Natural killer cell (primary cell): ENCODE measurements at places on chromosomes 6 and 20.

DNA sequence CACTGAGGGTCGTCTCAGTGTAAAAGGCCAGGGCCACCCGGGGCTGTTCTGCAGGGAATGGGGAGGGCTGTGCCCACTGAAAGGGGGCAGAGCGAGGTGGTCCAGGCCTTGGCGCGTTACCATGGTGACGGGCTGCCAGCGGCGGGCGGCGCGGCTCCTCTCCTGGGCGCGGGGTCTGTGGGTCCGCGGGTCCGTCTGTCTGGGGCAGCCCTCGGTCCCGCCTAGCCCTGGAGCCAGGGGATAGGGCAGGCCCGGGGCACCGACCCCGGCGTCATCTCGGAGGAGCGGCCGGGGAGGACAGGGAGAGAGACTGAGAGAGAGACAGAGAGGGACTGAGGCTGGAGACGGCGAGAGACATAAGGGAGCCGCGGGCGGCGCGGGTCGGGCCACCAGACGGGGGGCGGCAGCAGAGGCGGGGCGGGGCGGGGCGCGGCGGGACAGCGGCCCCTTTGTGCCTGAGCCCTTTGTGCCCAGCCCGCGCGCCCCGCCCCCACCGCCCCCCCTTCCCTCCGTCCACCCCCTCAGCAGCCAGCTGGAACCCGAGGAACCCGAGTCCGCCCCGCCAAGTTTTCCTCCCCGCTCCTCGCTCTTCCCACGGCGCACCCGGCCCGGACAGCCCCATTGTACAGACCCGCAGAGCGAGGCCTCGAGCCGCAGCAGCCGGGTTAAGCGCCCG, at the start of gene KIAA1755:
Gene KIAA1755, minus strand, starts transcription at position 358 of the 676 bp plus-strand sequence. Its CDS starts 235 bp downstream, at position 123.
- DNase-seq = no peak

DNA sequence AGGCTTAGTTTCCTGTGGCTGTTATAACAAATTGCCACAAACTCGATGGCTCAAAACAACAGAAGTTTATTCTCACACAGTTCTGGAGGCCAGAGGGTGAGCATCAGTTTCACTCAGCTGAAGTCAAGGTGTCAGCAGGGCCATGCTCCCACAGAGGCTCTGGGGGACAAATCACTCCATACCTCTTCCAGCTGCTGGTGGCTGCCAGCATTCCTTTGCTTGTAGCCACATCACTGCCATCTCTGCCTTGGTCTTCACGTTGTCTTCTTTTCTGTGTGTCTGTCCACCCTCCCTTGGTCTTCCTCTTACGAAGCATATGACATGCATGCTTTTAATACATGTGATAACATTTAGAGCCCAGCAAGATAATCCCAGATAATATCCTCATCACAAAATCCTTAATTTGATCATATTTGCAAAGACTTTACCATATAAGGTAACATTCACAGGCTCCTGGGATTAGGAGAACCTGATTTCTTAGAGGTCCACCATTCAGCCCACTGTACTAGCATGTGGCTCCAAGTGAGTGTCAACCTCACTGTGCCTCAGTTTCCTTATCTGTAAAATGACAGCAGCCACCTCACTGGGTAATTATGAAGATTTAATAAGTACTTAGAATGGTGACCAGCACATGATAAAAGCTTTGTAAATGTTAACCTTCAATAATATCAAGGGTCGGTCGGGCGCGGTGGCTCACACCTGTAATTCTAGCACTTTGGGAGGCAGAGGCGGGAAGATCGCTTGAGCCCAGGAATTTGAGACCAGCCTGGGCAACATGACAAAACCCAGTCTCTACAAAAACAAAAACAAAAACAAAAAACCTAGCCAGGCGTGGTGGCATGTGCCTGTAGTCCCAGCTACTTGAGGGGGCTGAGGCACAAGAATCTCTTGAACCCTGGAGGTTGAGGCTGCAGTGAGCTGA, 14.7 kb upstream of the PTGIS start:
- DNase-seq = no peak

DNA sequence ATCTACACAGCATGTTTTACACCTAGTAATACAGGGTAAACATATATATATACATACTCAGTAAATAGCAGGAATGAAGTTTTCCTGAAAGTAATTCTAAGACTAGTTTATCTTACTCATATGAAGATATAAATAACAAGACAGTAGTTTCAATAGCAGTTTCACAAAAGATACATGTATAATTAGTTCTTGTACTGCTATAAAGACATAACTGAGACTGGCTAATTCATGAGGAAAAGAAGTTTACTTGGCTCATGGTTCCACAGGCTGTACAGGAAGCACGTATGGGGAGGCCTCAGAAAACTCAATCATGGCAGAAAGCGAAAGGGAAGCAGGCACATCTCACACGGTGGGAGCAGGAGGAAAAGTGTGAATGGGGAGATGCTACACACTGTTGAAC, 16.9 kb downstream of the RARS2 start:
- DNase-seq = no peak

GRCh38 chr6:5497896-5498578, 236.7 kb downstream of the FARS2 start:
- no peak for DNase-seq

DNA sequence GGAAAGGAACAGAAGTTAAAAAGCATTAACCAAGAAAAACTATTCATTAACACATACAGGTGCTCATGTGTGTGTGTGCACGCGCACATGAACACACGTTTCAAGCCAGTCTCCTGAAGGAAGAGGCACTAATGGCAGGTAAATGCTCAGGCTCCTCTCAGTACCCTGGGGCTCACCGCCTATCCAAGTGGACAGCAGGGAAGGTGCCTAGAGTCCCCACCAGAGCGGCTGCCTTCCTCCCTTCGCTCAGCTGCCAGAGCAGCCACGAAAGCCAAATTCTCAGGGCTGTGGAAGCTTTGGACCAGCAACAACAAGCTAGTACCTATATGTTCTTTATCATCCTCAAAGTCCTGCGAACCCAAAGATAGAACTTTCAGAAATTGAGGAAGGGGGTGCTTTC, 42.6 kb downstream of the PLCG1 start:
- no peak for DNase-seq

DNA sequence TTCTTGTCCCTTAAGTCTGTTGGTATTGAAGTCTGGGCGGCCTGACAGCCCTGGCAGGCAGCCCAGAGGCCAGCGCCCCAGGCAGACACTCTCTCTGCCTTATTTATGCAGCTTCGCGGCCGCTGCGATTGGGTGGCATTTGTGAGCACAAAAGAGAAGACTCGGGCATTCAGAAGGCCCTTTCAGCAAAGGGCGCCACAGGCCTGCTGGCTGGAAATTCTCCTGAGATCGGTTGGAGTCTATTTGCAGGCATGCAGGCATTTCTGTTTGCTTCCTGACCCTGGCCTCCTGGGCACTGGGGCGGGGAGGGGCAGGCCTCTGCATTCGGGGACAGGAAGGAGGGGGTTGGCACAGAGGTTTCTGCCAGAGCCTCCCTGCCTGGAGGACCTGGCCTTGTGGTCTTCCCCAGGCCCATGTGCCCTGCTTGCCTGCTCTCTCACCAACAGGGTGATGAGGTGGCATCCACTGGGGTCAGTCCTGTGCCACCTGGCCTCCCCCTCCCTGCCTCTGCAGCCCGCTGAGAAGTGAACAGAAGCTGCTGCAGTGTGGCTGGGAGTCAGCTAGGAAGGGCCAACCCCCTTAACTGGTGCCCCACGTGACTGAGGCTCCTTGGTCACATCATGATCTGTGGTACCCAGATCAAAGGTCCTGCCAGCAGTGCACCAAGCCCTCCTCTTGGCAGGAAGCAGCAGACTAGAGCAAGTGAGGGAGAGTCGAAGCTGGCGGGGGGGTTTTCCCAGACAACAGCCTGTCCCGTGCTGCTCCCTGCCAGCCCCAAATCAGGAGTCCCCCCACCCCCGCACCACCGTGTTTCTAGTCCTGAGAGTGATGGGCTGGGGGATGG, 16.6 kb upstream of the CCDC167 start:
- DNase-seq = peak; percentile 69

- no peak for DNase-seq
Measured at GRCh38 chr6:147765541-147765940, 257.1 kb downstream of the SAMD5 start.

DNA sequence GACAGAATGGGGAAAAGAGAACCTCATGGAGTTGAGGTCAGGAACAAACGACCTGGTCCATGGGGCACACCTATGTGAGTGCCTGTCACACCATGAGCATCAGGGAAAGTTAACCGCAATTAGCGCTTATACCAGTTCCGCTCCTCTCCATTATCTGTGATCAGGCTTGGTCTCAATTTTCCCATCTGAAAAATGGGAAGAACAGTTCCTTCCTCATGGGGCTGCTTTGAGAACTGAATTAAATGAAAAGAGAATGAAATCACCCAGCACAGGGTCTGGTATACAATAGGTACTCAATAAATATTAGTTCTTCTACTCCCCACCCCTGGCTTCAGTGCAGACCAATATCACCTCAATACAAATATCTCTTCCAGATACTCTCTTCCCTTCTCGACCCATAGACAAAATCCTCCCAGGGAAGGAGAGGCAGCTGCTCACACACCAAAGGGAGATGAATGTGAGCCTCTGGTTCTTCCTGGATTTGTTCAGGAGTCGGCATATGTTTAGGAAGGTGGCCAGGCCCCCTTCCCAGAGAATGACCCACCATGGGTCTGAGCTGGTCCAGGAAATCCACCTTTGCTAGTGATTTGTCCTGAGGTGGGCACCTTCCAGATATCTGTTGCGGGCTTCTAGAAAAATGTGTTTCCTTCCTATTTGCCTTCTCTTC, 2.4 kb upstream of the PTGIS start:
- DNase-seq = no peak

DNA sequence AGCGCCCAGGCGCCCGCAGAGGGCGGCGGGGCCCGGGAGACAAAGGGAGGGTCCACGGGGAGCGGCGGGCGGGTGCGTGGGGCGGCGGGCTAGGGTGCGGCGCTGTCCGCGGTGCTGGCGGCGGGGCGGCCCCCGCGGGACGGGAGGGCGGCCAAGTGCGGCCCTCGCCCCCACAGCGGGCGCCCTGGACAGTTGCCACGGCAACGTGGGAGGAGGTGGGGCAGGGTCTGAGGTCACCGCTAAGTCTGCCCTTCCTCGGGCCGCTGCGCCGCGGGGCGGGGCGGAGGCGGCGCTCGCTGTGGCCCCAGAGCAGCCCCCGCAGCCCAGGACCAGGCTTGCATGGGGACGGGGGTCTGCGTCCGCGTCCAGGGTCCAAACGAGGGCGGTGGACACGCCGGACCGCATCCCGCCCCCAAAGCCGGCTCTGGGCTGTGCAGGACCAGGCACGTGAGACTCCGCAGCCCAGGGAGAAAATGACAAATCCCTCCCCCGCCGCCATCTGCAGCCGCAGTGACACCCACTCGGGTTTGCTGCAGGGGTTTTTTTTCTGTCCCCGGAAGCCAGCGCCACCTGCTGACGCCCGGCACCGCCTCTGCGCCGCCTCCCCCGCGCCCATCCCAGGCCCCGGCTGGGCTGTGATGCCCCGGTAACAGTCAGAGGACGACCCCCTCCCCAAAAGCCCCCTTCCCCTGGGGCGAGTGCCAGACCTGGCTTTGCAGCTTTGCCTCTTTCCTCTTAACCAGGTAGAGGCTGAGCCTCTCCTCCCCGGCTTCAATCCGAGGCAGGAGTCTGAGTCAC, 36.8 kb downstream of the YTHDF1 start:
- DNase-seq = peak; percentile 84

DNA sequence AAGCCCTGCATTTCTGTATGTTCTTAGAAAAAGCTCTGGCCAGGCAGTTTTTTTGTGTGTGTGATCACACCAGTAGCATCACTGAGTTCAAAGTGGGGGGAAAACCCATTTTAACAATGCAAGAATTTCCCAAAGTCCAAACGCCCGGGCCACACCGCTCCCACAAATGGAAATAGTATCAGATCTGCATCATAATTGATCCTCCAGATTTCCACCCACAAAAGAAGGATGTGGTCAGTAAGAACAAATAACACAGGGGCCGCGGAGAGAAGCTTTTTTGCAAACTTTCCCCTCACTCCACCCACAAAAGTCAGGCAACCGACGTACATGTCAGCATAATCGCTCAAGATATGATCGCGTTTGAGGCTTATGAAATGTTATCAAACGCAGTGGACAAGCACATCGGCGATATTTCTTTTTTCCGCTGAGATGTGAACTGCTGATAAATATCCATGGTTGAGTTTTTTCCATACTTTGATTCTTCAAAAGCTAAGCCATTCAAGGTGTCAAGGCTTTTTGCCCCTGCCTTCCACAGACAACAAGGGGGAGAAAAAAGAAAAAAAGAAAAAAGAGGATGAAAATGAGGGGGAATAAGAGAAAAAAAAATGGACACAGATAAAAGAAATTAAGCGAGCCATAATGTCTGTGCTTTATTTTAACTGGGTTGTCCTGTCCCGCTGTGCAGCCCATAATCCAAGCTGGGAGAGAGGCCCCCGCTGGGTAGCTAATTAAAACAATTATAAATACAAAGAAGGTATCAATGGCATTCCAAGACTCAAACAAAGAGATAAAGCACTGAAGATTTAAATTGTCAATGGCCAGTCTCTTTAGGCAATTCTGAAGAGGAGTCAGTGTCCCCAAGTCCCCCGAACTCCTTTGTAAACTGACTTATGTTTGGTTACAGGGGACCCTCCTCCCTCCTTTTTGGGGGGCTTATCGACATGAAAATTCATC, 143.5 kb downstream of the ZFP64 start:
- DNase-seq = peak; percentile 47

- DNase-seq = no peak
Measured at GRCh38 chr6:11972806-11973205, 39.3 kb upstream of the HIVEP1 start.

GRCh38 chr6:122238861-122239260, 160.6 kb upstream of the HSF2 start:
- no peak for DNase-seq

DNA sequence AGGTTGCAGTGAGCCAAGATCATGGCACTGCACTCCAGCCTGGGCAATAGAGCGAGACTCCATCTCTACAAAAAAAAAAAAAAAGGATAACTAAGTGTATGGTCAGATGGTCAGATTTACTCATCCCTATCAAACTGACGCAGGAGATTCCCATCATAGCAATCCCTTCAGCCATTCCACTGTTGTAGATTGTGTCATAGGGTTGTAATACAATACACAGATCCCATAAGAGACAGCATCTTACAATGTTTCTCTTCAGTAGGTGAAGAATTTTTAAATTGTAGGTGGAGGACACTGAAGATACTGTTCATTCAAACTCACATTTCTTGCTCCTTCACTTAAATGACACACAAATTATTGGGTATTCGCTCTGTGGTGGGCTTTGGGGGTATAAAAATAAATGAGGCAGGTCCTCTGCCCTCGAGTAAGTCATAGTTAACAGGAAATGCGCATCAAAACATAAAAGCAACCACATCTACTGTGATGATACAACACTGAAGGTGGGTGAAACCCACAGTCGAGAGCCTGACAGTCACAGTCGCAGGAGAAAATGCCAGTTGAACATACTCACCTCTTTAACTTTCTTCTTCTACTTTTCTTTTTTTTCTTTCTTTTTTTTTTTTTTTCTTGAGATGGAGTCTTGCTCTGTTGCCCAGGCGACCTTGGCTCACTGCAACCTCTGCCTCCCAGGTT, 205.5 kb downstream of the ZNF217 start:
- DNase-seq = peak; percentile 72

DNA sequence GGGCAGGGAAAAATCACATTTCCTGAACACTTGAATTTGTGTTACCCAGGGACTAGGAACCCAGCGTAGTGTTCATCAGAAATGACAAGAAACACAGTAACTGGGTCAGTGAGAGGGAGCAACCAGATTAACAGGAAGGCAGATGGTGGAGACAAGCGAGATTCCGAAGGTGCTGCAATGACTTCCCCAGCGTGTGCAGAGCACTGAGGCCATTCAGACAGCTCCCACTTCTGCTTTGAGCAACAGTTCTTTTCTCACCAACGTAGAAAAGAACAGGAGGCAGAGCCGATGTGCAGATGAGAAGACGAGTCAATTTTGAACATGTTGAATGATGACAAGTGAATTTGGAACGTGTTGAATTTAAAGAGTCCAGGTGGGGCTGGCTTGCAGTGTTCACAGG, 63.1 kb upstream of the IFNGR1 start:
- DNase-seq = no peak
